ENCODE measurements at places on chromosomes 2 and 18. TPM values are rescaled to one million over a fixed set of nuclear protein-coding genes. Genes with fewer than 3 reads are reported as not detected.

VSNL1 gene
- 14.0 TPM for total RNA-seq

ASB18 gene
- total RNA-seq = 0.45 TPM

DPY30 gene
- 36.7 TPM for total RNA-seq

REG1B gene
- not detected for total RNA-seq

TUBA3E gene
- not detected for total RNA-seq

MYO3B gene
- 1.2 TPM for total RNA-seq

DLX2 gene
- total RNA-seq = not detected

ZNF385B gene
- total RNA-seq = 10.5 TPM

GRCh38 chr18:52236131-52236530 is 103.9 kb upstream of the DCC start:
- DNase-seq = no peak

DNA sequence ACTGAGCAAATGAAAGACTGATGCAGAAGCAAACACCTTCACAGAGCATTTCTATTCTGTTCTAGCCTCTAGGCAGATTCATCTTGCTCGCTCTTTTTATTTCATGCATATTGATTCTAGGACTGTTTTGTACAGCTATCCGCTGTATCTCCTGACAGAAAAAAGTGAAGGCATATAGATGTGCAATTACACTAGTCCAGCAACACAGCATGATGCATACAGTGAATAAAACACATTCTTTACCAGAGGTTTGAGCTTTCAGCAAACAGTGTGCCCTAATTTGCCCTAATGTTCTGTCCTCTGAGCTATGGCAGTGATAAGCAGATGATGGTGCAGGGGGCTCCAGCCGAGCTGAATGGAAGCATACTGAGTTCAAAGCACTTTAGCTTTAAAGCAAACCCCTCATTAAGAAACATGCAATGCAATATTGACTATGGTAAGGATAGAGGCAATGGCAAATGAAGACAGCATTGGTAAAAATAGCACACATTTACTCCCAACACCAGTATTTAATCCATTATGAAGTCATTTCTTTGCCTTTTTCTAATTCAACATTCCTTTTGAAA is 141.2 kb upstream of the RGPD4 start:
- DNase-seq = no peak

GRCh38 chr2:7165736-7166135 is 248.5 kb downstream of the RNF144A start:
- DNase-seq = no peak

DNA sequence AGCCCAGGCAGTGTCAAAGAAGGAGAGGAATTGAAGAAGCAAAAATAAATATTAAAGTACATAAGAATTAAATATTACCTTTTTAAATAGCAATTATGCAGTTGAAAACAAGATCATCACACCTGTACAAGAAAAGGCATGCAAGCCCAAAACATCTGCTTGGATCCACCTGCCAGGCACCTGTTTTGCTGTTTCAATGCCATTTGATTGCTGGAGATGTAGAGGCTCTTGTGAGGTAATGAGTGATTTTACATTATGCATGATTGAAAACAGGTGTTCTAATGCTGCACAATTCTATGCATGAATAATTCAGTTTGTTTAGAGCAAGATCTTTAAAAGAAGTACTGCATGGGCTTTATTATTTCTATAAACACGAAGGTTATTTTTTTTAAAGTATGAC is 700.6 kb upstream of the ZEB2 start:
- no peak for DNase-seq

DNA sequence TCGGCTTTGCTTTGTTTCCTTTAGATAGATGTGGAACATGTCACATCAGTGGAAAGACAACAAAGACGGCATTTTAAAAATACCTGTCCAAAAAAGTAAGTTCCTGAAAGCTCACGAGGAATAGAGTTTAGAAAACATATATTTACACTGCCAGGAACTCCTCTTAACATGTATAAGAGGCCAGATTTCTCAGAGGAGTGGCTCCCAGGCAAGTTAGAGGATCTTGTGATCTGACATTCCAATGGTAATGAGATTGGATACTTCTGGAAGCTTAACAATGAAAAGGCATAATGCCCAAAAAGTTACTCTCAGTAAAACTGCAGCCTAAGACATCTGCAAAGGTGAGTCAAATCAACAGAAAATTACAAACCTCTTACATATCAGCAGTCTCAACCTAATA is 77.1 kb downstream of the CYRIA start:
- no peak for DNase-seq

GRCh38 chr2:158671360-158672245 is 123.5 kb upstream of the DAPL1 start:
- DNase-seq = no peak

GRCh38 chr18:62339106-62339988 is 14.2 kb downstream of the TNFRSF11A start:
- no peak for DNase-seq

- DNase-seq = peak; percentile 27
Observed at GRCh38 chr2:67318993-67319481, 78.1 kb upstream of the ETAA1 start.

- DNase-seq = no peak
Observed at GRCh38 chr2:40914666-40915065, 462.8 kb upstream of the SLC8A1 start.

GRCh38 chr2:14239605-14240004 is 392.9 kb upstream of the LRATD1 start:
- DNase-seq = no peak

DNA sequence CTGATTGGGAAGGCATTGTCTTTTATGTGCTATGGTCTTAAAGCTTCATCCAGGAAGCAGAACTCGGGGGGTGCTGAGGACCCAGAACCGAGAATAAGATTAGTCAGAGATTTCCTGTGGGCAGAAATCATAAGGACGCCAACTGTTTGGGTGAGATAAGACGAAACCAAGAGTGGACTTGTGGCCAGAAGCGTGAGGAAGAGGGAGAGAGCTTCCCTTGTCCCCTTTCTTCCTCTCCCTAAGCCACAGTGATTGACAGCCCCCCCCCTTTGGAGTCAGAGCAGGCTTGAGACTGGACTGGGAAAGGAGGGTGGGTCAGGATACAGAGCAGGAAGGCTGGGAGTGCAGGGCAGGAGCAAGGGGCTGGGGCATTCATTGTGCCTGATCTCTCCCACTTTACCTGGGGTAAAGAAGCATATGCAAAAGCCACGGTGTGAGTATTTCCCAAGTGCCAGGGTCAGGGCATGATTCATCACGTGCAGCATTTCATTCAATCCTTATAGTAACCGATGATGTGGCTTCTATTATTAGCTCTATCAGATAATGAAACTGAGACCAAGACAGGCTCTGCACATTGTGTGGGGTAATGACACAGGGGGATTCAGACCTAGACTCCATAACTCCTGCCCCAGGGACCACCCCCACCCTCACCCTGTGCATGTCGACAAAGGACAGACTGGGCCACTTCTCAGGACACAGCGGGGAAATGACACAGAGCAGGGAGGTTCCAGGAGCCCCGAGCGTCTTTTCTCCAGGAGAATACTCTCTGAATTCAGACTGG is 3.0 kb upstream of the IL1RN start:
- DNase-seq = no peak

DNA sequence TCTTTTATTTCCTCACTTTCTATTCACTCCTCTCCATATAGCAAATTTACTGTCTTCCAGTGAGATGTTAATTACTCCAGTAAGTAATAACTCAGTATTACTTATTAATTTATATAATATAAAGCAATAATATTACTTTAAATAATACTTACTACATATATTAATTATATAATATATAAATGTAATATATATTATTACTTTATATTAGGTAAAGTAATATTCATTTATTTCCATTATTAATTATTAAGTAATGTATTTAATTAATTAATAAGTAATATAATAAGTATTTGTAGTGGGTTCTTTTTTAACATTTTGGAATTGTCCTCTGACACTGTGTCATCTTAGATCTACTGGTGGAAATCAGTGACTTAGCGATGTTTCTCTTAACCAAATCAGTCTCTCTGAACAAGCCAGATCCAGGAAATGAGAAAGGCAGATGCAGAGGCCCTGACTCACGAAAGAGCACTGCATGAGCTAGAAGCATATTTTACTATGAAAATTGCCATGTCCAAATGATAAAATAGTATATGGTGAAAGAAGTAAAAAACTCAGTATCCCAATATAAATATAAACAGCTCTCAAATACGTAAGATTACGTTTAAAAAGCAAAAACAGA is 115.9 kb downstream of the DSEL start:
- DNase-seq = no peak

- DNase-seq = no peak
Observed at GRCh38 chr2:160917850-160918249, 242.4 kb upstream of the TANK start.

GRCh38 chr2:23528690-23529089 is 143.7 kb downstream of the KLHL29 start:
- no peak for DNase-seq

- no peak for DNase-seq
Observed at GRCh38 chr2:203759690-203760365, 53.4 kb downstream of the CD28 start.

- DNase-seq = no peak
Observed at GRCh38 chr2:204237416-204237815, 300.9 kb downstream of the ICOS start.

- no peak for DNase-seq
Observed at GRCh38 chr2:117785740-117786139, 28.8 kb upstream of the DDX18 start.

- DNase-seq = no peak
Observed at GRCh38 chr2:227095346-227095745, 68.7 kb downstream of the COL4A4 start.

DNA sequence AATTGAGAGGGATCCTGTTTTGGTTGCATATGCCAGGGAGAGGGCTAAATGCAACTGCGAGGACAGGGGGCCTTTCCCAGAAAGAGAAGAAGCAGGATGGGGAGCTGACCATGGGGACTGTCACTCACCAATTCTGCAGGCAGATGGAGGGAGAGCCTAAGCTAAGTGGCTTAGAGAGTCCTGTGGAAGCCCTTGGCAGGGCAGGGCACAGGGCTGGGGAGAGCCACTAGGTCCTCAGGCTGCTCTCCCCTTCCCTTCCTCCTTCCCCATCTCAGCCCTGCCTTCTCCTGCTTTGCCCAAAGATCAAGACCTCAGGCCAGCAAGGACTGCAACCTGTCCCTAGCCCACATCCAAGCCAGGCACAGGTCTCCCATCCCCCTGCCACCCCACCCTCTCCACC is 24.4 kb upstream of the CATIP start:
- no peak for DNase-seq

DNA sequence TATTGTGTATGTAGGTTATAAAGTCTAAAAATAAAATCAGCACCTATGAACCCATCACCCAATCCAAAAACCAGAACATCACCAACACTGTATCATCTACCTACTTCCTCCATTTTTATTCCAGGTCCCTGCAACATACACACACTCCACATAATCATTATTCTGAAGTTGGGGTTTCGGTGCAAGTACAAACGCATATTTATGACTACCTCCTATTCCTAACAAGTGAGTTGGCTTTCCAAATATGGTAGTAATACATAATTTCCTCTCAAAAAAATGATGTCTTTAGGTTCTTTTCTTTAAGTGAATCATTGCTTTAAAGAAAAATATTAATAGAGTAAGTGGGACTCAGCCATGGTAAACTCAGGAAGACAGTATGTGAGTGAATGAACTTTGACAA is 3.3 kb downstream of the ACVR1 start:
- DNase-seq = no peak

- no peak for DNase-seq
Observed at GRCh38 chr2:70738159-70738558, 29.8 kb downstream of the ADD2 start.

DNA sequence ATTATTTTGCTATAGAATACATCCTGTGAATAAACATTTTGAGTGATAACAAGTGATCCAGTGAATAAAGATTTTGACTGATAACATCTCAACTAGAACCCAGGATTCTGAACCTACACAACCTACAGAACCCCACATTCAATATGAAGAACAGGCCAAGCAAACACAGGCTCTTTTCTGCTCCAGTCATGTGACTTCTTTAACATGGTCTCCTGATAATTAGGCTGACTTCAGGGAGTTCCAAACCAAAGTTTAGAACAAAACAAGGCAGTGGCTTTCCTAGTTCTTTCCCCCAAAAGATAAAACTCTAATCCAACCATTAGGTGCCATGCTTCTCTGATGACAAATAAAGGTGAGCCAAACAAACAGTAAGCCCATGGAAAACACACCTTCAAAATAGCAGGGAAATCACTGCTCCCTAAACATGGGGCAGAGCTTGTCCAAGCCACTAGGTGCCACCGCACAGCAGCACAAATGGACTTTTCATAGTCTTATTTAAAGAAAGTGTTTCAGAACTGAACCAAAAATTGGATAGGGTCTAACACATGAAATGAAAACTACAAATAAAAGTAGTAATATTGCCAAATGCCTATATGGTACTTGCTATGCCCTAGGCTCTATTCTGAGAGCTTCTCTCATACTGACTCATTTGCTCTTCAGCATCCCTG is 95.3 kb downstream of the EVA1A start:
- no peak for DNase-seq

GRCh38 chr2:79799729-79800128 is 286.9 kb downstream of the CTNNA2 start:
- no peak for DNase-seq

- DNase-seq = no peak
Observed at GRCh38 chr2:214549946-214550345, 139.1 kb downstream of the VWC2L start.
